ENCODE measurements at places on chromosomes 1 and 21.

DNA sequence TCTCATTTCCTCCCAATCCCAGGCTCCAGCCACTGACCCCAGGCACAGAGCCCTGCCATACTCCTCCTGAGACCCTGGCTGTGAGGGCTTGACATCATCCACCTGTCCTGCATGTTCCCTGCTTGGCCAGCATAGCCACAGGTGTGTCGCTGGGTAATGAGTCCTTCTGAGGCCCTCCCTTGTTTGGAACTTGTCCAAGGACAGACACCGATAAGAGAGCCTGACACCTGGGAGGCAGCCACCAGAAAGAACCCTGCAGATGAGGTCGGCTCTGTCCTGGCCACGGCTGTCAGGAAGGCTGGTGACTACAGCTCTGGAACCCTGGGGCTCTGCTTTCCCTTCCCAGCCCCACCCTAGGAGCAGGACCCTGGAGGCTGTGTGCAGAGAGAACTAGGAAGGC is 34.6 kb downstream of the TMEM63A start:
- no peak for DNase-seq

DNA sequence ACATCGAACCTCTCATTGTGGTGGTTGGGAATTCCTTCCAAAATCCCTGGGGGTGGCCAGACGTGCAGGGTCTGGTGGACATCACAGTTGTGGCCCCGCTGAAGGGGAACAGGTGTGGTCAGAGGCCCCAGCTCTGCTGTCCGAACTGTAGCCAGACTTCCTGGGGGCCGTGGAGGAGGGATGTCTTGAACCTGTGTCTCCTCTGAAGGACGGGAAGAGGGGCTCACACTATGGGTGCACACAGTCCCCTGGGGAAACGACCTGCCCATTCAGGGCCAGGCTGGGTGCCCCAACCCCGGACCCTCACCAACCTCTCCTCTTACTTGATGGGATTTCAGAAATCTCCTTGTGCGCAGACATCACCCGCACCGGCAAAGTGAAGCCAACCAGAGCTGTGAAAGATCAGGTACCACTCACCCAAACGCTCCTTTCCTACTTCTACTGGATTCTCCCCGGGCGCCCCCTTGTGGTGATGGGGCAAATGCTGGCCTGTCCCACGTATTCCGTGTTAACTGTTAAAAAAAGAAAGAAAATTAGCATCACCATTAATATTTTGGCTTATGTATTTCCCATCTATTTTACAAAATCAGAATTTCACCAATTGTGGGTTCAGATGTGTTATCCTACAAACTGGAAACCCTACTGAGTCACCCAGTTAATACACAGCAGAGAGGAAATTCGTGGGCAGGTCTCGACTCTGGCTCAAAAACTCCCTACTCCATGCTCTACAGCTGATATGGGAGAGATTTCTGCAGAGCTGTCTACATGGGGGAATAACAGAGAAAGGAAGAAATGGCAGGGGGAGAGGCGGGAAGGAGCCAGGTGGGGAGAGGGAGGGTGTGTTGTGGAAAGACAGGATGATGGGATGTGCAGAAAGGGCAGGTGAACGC is 28.1 kb downstream of the PADI4 start:
- DNase-seq, result peak; percentile 33

- DNase-seq, result no peak
These were observed 13.5 kb downstream of the FCGR2B start for GRCh38 chr1:161676441-161676840.

- no peak for DNase-seq
These were observed 30.1 kb downstream of the RCC2 start for GRCh38 chr1:17409391-17409811.

- no peak for DNase-seq
These were observed 26.6 kb upstream of the LSS start for GRCh38 chr21:46255166-46255565.

GRCh38 chr21:26389971-26390641 is 183.0 kb downstream of the CYYR1 start:
- peak; percentile 38 for DNase-seq

GRCh38 chr1:91099746-91100621 is 78.1 kb upstream of the ZNF644 start:
- DNase-seq, result no peak

DNA sequence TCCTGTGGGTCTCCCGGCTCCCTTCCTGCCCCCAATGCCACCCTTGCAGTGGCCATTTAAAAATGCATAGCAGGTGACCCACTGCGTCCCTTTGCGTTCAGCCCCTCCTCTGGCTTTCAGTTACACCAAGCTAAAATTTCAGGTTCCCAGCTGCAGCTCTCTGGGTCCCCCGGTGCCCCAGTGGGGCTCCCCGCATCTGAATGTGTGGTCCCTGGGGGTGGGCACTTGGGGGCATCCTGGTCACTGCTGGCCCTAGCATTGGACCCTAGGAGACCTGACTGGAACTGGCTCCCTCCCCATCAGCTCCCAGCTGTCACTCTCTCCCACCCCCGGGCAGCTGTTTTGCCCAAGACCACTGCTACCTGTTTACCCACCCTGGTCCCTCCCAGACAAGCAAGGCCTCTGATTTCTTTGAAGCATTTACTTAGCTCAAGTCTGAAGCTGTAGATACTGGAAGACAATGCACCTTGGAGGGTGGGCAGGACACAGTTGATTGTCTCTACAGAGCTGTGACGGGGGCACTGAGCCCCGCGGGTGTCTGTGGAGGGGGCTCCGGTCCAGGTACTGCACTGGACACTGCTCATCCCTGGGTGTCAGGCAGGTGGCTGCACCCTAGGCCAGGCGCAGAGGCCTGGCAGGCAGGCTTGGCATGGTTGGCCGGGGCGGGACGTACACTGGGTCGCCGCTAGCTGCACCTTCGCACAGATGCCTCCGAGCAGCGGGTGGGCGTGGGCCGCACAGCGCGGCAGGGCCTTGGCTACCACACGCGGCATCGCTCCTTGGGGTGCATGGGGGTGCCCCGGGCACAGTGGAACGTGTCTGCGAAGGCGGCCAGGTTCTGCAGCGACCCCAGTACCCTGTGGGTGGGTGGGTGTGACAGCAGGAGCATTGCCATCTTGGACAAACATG is 3.9 kb downstream of the PRXL2B start:
- no peak for DNase-seq

- DNase-seq, result no peak
These were observed 102.5 kb upstream of the USP24 start for GRCh38 chr1:55317673-55318072.

- no peak for DNase-seq
These were observed 4.7 kb downstream of the RIMKLA start for GRCh38 chr1:42385283-42385682.

- DNase-seq, result no peak
These were observed 7.4 kb upstream of the MOB3C start for GRCh38 chr1:46623743-46624644.

DNA sequence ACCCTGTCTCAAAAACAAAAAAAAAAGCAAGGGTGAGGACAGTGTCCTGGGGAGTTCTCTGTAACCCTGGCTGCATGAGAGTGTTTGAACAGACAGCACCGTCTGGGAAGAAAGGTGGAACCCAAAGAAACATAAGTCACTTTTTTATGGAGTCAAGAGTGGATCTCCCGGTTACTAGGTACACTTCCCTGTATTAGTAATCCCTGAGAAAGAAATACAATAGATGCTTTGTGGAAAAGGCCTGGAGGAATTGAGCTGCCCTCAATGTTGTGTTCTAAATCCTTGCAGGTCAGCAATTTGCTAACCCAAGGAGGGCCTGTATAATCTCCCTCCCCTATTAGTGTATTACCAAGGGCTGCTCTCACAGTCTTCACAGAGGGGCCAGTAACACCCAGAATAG is 16.6 kb downstream of the DEGS1 start:
- DNase-seq, result no peak

- no peak for DNase-seq
These were observed 10.2 kb upstream of the LYPLAL1 start for GRCh38 chr1:219163401-219163954.

GRCh38 chr21:41366522-41367151 is 4.8 kb downstream of the MX2 start:
- no peak for DNase-seq

DNA sequence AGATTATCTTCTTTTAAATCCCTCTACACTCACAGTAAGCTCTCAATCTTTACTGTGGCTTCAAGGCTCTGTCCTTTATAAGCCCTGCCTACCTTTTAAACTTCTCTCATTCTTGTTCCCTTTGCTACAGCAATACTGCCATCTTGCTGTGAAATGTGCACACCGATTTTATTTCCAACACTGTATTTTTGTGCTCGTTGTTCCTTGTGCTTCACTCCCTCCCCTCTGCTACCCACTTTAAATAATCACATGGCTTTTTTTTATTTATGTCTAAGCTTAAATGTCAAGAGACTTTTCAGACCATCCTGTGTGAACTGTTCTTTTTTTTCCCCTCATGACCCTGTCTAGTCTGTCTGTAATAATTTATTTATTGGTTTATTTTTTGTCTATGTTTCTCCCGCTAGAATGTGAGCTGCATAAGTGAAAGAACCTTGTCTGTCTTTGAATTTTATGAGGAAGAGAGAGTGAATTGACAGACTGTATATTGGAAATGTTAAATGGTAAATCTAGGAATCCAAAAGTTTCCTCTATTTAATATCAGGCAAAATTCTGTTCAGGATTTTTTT is 45.7 kb downstream of the ABCD3 start:
- DNase-seq, result peak; percentile 74

DNA sequence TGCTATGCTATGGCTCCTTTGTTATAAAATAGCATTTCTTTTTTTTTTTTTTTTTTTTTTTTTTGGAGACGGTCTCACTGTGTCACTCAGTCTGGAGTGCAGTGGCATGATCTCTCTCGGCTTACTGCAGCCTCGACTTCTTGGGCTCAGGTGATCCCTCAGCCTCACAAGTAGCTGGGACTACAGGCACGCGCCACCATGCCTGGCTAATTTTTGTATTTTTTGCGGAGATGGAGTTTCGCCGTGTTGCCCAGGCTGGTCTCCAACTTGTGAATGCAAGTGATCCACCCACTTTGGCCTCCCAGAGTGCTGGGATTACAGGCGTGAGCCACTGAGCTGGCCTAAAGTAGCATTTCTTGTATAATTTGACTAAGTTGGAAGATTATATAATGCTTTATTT is 10.8 kb downstream of the CAMTA1 start:
- DNase-seq, result no peak

- DNase-seq, result no peak
These were observed 65.2 kb downstream of the GBP6 start for GRCh38 chr1:89429062-89429461.

GRCh38 chr1:68384872-68385411 is 64.8 kb downstream of the RPE65 start:
- no peak for DNase-seq

DNA sequence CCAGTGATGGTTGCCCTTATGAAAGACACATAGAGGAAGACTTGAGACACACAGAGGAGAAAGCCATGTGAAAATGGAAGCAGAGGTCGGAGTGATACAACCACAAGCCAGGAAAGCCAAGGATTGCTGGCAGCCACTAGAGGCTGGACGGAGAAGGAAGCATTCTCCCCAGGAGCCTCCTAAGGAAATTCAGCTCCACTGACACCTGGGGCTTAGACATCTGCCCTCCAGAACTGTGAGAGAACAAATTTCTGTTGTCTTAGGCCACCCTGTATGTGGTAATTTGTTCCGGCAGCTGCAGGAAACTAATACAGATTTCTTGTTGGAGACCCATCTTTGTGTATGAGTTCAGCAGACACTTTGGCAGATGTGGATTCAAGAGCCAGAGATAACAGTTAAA is 126.9 kb upstream of the ATP1A1 start:
- DNase-seq, result no peak

- peak; percentile 72 for DNase-seq
These were observed 1.4 kb downstream of the IER5 start for GRCh38 chr1:181089676-181090544.

DNA sequence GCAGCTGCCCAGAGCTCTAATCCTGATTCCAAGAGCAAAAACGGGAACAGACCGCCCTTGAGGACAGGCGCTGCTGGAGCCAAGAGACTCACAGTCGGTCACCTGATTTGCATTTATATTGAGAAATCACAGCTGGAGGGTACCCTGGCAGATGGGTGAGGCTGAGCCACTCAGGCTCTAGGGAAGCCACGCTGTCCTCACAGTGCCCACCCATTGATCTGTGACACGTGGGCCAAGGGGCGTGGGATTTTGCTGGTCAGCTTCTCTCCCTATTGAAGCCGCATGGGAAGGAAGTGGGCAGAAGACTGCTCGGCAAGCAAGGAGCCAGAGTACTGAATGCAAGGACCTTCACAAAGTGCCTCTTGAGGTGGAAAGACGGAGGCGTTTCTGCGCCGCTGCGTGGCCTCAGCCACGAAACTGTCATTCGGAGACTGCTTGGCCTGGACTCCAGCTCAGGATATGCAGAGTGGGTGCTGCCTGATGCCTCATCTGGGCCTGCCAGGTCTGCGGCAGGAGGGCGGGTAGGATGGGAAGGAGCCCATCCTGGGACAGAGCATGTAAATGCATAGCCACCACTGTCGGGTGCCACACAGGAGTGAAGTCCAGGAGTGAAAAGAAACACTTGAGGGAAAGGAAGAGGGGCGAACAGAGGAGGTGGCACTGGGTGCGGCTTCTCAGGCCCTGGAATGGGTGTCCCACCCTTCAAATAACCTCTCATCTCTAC is 139.8 kb downstream of the PGBD5 start:
- DNase-seq, result no peak

DNA sequence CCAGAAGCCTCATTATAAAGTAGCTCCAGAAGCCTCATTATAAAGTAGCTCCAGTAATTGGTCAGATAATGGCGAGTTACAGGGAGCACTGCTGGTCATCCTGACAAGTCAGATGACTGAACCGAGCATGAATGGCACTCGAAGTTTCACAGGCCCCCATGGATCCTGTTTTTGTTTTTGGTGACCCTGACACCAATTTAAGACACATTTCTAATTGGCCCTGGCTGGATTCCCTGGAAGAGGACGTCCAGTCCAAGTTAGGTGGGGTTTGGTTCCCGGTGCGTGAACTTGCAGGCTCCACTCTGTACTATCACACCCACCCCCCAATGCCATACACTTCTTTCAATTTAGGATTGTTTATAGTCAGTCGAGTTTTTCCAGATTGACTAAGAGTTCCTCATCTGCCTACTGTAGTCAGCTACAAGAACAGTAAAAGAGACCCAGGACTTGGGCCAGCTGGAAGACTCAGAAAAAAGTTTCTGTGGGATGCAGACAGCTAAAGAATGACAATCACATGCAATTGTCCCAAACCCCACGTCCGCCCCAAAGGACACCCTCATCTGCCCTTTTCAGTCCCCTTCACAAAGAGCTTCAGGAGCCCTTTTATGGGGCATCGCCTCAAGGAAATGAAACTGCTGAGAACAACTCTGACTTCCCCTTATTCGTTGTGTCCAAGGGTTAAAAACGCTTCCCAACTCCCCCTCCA is 2.7 kb downstream of the DHRS3 start:
- DNase-seq, result peak; percentile 53

- no peak for DNase-seq
These were observed 322.1 kb upstream of the TMPRSS15 start for GRCh38 chr21:18725653-18726052.

GRCh38 chr1:46117810-46118494 is 14.5 kb downstream of the PIK3R3 start:
- DNase-seq, result no peak
